ENCODE measurements at places on chromosomes 4 and X. TPM values are rescaled to one million over a fixed set of nuclear protein-coding genes. Genes with fewer than 3 reads are reported as not detected.

Gene SLC49A3
- total RNA-seq, result 0.85 TPM

Gene NUDT11
- 8.9 TPM for total RNA-seq

GRCh38 chr4:31923634-31924033 is 1203.5 kb downstream of the PCDH7 start:
- no peak for DNase-seq

DNA sequence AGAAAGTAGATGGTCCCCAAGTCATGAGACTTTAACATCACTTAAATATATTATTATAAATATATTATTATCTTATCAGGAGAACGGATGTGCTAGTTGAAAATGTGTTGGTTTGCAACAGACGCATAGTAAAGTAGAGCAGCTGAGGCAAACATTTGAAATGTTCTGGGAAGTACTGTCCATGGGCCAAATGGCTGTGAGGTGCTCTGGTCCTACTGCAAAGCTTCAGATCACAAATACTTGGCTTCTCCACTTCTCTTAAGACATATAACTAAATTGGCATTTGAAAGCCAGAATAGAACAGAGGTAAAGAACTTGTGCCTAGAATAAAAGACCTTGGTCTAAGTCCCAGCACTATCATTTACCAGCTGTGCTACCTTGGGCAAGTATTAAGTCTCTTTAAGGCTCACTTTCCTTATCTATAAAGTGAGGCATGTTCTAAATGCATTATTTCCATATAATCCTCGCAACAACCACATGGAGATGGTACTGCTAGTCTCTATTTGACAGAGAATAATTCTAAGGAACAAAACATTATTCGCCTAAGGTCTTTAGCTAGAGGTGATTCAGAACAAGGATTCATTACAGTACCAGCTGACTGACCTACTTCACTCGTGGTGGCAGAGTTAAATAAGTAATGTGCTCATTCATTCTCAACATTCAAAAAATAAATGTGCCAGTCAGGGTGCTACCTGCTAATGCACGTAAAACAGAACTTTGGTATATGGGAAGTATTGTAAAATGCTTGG is 297.1 kb downstream of the PPP3CA start:
- DNase-seq, result no peak

- DNase-seq, result no peak
These were observed 181.6 kb downstream of the SPOCK3 start for GRCh38 chr4:167052631-167053091.

All from chondrocyte (in vitro differentiated cells).